WTC11 (cell line): ENCODE measurements at places on chromosomes 13 and 19.

DNA sequence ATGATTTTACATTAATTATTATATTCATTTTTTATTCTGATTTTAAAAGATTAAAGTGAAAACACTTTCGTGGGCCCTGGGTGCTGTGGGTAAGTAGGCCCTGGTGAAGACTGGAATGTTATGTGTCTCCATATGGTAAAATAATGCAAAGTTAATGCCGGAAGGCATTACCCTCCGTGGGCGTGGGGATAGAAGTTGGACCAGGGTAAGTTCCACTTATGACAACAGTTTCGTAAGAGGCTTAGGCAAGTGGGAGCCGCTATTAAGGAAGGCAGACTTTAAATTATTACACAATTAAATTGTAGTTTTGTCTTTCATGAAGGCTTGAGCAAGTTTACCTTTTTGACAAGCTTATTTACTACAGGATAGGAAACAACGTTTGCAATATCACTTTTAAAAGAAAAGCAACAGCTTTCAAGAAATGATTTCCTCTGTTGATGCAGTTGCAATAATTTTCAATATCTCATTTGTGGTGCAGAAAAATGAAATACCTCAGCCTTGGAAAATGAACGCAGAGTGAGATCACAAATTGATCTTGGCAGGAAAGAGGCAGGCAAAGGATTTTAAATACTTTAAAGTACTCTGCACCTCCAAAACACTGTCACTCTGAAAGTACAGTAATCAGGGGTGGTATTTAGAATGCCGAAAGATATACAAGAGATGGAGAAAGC, 310.6 kb downstream of the DCT start:
- DNase-seq = no peak

DNA sequence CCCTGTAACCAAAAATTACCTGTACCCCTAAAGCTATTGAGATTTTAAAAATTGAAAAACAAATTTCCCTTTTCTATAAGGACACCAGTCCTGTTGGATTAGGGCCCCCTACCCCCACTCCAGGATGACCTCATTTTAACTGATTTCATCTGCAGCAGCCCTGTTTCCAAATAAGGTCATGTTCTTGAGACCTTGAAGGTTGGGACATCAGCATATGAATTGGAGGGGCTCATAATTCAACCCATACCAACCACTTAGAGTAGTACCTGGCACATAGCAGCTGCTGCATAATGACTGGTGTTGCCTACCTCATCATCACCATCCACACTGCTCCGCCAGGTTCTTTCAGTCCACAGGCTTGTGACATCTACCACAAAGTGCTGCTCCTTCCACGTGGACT, 17.6 kb downstream of the ZNF71 start:
- no peak for DNase-seq

DNA sequence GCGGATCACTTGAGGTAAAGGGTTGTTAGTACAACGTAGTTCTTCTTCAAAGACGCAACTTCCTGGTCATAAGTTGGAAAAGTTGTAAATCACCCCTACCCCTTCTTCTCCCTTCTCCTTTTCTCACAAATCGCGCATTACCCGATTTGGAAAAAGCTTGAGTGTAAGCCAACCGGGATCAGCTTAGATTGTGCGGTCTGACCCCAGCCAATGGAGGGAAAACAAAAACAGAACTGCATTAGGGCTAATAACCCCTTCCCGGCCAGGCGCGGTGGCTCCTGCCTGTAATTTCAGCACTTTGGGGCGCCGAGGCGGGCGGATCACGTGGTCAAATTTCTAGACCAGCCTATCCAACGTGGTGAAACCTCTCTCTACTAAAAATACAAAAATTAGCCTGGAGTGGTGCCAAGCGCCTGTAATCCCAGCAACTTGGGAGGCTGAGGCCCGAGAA, 806 bp downstream of the ZNF90 start:
- peak; percentile 42 for DNase-seq

GRCh38 chr19:1568320-1569019, at the start of gene MEX3D:
Gene MEX3D, minus strand, starts transcription at chr19:1568325. Its CDS starts 267 bp downstream, at chr19:1568058.
- peak; percentile 67 for DNase-seq

DNA sequence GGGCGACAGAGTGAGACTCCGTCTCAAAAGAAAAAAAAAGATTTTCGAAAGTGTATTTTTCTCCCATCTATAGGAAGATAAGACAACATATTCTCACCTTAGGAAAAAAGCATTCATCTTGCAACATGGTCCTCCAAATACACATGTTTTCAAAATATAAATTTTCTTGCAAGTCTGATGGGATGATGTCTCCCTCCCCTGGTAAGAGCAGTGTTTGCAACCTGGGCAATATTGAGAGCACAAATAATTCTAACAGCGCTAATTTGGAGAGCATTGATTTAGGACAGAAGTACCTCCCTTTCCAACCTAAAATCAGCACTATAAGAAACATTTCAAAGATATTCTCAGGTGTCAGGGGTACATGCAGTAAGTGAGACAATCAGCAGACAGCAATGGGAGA, 61.0 kb upstream of the SHISA2 start:
- no peak for DNase-seq

- DNase-seq = no peak
Measured at GRCh38 chr19:48081106-48081505, 29.5 kb downstream of the PLA2G4C start.

DNA sequence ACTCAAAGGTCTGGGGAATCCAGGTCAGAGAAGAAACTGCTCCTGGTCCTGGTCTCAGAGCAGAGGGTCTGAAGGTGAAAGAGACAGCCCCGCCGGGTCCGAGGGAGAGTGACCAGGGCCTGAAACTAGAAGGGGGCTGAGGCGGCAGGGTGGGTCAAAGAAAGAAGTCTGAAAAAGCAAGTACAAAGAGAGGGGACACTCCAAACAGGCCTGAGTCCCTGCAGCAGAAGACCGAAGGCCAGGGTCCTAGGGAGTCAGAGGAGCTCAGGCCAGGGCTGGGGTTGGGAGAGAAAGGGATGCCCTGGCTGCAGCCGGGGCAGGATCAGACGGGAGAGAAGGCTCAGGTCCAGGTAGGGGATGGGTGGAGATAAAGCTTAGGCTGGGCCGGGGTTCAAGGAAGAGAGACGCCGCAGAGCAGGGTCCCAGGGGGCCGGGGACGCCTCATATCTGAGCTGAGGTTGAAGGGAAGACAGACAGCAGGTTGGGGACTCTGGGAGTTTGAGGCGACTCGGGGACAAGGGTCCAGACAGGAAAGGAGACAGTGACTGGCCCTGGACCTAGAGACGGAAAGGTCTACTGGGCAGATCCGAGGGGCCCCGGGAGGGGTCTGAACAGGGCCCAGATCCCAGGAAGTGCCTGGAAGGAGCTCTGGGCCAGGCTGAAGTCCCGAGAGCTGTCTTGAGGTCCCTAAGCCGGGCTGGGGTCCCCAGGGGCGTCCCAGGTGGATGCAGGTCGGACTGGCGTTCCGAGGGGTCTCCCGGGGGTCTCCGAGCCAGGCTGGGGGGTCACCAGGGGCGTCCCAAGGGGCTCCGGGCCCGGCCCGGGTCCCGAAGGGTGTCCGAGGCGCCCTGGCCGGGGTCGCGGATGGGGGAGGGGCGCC, 795 bp downstream of the MLLT1 start:
- no peak for DNase-seq

DNA sequence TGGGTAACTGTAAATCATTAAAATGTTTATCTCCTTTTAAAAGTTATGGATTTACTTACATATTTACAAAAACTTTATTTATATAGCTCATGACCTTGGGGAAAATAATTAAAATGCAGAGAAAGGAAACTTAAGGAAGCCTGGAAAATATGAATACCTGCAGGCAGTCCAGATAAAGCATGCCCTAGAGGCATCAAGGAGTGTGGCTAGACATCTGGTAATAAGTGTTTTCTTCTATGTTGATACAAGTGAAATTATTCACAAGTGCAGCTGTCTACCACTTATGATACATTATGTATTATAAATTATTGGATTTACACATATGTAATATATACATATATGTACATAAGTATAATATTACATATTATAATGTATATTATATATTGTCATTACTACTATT, 207.9 kb downstream of the LMO7 start:
- no peak for DNase-seq

DNA sequence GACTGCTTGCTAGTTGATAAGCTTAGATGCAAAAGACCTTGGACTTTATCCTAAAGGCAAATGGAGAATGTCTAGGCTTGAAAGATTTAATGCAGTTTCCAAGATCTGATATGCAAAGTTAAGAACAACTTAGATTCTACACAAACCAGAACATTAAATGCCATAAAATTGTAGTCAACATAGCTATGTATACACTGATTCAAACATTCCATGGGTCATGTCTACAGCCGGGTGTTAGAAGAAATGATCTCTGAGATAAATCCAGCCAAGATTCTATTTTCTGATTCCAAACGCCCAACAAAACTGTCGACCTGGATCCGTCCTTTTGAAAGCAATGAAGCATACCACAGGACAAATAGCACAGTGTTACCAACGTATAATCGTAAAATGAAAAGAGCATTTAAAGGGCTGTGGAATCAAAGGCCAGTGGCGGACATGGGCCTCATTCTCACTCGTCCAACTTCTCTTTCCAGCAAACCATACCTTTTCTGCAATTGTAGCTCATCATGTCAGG, 52.7 kb downstream of the KCTD12 start:
- no peak for DNase-seq

DNA sequence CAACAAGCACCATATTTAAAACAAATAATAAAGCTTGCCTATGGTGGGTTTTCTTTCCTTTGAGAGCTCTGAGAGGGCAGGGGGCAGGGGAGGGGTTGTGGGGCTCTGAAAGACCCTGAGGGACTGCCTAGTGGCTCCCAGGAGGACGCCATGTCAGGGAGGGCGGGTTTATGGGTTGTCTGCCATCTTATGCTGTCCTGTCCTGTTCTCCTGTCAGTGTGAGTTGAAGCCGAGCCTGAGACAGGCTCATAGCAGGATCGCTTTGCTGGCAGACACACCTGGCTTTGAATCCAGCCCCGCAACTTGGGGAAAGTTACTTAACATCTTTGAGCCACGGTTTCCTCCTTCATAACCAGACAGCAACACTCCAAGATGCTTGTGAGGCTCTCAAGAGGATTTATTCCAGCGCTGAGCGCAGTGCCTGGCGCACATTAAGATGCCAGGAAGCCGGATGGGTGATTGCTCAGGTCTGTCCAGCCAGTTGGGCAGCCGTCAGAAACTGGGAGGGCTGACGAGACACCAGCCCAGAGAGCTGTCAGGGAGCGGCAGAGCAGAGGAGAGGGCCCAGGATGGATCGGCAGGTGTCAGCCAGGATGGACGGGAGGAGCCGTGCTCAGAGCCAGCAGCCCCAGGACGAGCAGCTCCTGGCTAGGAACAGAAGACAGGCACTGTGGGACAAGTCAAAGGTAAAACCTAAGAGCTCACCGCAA, 36.8 kb upstream of the C1QTNF9 start:
- no peak for DNase-seq

DNA sequence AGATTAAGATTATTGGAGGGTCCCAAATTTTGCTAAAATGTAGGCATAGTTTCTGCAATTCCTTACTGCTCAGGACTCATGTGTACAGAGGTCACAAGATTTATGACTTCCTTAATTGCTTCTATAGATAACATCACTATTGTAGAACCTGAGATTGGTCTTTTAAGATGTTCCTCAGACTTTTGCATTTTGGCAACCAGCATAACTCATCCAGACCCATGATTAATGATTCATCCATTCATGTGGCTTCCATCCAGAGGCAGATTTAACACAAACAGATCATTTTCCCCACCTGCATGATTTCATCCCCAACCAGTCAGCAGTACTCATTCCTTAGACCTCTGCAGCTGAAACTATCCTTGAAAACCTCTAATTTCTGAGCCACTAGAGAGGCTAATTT, 34.5 kb upstream of the CEACAM8 start:
- DNase-seq = no peak

DNA sequence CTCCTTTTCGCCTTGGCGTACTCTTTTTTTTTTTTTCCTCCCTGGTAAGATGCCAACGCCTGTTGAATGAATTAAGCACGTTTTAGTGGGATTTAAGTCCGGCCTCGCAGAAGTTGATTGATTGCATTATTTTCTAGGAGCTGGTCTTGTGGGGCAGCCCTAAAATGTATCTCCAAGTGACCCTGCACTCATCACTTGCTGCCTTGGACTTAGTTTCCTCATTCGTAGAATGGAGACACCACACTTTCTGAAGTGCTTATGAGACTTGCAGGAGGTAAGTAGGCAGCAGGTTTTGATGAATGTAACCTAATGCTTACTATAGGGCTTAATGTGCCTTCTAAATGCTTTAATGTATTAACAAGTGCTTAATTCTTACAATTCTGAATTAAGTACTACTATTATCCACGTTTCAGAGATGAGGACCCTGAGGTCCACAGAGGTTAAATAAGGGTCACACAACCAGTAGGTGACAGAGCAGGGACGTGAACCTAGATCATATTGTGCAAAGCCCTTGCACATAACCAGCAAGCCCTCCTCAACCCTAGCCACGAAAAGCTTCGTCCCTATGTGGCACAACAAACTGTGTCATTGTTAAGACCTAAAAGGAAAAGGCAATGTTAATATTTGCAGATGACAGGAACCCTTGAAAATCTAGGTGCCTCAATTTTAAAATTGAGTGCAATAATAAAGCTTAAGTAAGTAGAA, 514 bp upstream of the ARGLU1 start:
- no peak for DNase-seq

- DNase-seq = no peak
Measured at GRCh38 chr13:36124236-36124822, 6.9 kb downstream of the DCLK1 start.
